Stimulated activated CD4-positive, alpha-beta T cell treated with anti-CD3 and anti-CD28 coated beads, Interleukin-2, amount 100 ng/mL, for 24 hours (primary cell): ENCODE measurements at places on chromosomes 6 and 20.

DNA sequence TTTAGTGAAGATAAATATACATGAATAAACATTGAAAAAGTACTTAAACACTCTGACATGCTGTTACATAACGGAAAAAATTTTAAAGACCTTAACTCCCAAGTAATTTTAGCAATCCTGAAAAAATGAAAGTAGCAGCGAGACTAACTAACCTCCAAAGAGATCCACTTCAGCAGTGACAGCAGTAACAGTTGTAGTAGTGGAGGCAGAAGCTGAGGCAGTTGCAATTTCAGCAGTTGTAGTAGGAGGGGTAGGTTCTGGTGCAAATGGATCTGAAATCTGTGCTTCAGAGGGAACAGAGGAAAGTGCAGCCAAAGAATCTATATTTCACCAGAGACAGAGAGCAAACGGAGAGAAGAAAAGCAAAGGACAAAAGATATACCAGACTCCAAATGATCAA, 88.8 kb downstream of the PRSS35 start:
- DNase-seq, result no peak

GRCh38 chr20:58471193-58472164, 43.7 kb downstream of the APCDD1L start:
- DNase-seq, result no peak

- DNase-seq, result no peak
Observed at GRCh38 chr6:41785254-41785653, 2.2 kb upstream of the TOMM6 start.

DNA sequence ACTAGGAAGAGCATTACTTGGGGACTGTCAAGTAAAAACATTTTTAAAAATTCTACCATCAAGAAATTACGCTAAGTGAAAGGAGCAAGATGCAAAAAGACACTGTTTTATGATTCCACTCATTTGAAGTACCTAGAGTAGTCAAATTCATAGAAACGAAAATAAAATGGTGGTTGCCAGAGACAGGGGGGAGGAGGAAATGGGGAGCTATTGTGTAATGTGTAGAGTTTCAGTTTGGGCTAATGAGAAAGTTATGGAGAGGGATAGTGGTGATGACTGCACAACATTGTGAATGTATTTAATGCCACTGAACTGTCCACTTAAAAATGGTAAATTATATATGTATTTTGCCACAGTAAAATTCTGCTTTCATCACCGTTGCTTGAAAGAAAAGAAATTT, 83.8 kb downstream of the UST start:
- no peak for DNase-seq

GRCh38 chr6:48318670-48319069, 207.7 kb upstream of the PTCHD4 start:
- no peak for DNase-seq

DNA sequence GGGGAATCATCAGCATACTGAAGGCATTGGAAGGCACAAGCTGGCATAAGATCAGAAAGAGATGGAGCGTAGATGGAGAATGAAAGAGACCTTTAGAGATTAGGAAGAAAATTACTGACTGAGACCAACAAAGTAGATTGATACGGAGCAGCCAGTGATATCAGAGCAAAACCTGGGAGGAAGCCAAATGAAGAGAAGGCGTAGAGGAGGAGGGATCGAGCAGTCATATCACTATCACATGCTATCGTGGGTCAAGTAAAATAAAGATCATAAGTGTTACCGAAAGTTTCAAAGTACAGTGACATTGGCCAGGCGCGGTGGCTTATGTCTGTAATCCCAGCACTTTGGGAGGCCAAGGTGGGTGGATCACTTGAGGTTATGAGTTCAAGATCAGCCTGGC, 53.6 kb upstream of the FANCE start:
- DNase-seq, result no peak

DNA sequence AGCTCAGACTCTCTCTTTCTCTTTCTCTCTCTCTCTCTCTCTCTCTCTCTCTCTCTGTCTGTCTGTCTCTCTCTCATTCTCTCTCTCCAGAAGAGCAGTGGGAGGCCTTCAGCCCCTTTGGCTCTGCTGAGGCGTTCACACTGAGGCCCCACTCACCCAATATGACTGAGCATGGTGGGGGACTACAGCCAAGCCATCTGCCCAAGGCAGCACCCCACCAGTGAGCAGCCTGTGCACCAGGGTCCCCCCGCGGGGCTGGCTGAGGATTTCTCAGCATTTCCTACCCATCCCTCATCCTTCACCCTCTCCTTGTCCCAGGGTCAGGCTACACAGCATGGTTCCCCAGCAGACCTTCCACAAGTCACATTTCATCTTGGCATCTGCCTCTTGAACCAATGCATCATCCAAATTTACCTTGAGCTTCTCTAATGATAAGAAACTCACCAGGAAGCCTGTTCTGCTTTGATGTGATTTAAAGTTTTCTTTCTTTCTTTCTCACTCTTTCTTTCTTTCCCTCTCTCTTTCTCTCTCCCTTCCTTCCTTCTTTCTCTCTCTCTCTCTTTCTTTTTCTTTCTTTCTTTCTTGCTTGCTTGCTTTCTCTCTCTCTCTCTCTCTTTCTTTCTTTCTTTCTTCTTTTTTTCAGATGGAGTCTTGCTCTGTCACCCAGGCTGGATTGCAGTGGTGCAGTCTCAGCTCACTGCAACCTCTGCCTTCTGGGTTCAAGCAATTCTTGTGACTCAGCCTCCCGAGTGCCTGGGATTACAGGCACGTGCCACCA, 47.1 kb upstream of the NXT1 start:
- DNase-seq, result no peak

GRCh38 chr6:136553166-136553787, 3.1 kb upstream of the MAP7 start:
- DNase-seq, result no peak

GRCh38 chr6:145279993-145280392, 455.3 kb downstream of the EPM2A start:
- DNase-seq, result no peak

GRCh38 chr6:143676437-143677045, 1.2 kb upstream of the PHACTR2 start:
- DNase-seq, result no peak

DNA sequence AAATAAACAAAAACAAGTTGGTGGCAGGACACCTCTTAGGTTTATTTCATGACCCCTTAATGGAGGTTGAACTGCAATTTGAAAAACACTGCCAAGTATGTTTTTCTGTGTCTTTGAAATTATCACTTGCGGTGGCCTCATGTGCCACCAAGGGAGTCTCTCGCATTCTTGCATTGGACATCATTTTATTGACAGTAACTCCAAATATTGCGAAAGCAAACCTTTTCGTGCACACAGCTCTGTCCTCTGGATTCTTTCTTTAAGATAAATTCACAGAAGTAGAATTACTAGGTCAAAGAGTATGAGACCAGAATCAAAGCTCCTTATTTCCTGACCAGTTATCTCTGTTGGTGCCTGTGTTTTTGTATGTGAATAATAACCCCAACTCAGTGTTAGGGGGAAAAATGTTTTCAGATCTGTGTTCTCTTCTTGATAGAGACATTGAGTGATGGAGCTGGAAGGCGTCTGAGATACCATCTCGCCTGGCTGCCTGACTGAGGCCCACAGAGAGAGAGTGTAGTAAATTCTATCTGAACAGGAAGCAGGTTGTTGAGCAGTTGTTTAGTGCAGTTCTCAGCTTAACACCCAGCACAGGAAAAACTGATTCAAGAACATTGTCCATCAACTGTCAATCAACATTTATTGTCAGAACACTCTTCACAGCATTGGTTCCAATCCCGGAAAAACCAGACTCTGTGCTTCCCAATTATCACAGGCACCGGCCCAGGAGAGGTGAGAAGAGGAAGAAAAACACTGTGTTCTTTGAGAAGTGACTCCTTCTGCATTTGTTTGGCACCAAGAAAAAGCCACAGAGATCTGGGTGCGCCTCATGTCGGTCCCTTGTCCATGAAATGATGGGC, 2.2 kb upstream of the CCDC167 start:
- no peak for DNase-seq
